GM12864 (cell line): ENCODE measurements at places on chromosomes 1 and 21.
A peak's percentile ranks its signal among the peaks of the same experiment; 100 is the strongest.

DNA sequence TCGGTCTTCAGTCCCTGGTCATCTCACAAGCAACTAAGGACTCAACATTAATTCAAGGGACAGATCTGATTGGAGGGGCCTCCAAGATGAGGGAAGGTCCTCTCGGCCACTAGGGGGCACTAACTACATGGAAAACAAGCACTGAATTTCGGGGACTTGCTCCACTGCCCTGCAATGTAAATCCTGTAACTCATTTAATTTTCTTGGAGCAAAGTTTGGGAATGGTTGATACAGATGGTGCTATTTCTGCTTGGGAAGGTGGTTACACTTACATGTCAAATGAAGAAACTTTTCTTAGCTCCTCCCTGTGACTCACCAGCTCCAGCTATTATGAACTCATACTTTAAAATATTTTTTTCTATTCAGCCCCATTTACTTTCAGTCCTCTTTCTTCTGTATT, 97.4 kb upstream of the KCNJ15 start:
- DNase-seq: peak; percentile 30

DNA sequence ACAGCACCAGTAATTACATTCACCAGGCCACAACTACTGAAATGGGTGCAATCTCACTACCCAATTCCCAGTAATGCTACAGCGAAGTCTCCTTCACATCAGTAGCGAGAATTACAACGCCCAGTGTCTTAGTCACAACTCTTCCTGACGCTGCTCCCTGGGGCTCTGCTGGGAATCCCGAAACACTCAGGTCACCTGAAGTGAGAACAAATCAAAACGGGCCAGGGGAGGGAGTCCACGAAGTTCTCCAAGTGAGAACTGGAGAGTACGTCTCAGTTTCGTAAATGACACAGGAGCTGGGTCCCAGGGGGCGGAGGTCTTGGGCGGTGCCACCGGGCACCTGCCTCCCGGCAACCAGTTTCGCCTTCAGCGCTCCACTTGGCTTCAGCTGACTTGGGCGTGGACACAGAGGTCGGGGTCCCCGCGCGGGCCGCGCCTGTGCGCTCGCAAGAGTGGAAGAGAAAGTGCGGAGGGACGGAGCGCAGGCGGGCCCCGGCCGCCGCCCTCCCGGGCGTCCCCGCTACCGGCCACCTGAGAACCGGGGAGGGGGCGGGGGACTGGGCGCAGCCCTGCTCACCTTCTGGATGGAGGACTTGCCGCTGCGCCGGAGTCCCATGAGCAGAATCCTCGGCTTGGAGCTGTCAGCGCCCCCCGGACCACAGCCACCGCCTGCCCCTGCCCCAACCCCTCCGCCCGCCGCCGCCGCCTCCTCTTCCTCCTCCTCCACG, 575 bp downstream of the RRAGC start:
- peak; percentile 34 for DNase-seq

- no peak for DNase-seq
Measured at GRCh38 chr21:44572959-44573583, 458 bp upstream of the KRTAP10-4 start.

- no peak for DNase-seq
Measured at GRCh38 chr1:207658904-207659485, 14.1 kb downstream of the CR1L start.

- DNase-seq: no peak
Measured at GRCh38 chr1:154304664-154305337, 16.1 kb upstream of the AQP10 start.

DNA sequence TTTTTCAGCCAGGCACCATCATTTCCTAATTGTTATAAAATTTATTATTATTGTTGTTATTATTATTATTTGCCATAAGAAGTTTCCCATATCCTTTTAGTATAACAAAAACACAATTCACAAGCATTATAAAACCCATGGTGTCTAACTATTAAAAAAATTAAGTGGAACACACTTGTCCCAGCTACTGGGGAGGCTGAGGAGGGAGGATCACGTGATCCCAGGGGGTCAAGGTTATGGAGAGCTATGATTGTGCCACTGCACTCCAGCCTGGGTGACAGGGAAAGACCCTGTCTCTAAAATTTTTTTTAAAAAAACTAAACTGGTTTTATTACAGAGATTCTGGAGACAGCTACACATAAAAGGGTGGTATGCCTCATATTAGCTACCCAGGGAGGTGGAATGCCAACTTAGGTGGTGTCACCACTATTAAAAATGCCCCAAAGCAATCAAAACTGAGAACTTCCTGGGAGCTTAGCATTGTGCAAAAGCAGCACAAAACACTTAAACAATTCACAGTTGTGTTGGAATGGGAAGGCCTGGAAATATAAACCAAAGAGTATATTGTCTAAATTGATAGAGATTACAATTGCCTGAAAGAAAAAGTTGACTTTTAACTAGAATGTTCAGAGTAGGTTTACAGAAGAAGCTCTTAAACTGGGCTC, 8.7 kb upstream of the RGS4 start:
- no peak for DNase-seq

GRCh38 chr1:25088946-25089345, 143.4 kb downstream of the SYF2 start:
- DNase-seq: no peak

GRCh38 chr1:36884801-36885200, 149.5 kb downstream of the GRIK3 start:
- no peak for DNase-seq
